ENCODE measurements at places on chromosomes 16 and 17.

DNA sequence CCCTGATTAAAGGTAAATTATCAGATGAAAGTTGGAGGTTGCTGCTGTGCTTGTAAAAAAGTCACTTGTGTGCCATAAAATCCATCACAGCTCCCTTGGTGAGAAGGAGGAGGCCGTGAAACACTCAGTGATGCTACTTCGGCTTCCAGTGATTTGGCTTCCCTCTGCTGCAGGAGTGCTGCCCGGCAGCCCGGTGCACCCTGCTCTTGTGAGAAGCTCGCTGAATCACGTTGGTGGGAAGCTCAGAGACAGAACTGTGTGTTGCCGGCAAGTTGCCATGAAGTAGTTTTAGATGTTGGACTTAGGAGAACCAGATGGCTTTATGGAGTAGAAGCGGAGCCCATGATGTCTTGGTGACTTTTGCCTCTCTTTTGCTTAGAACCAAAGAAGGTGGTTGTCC lies 33.3 kb downstream of the MSI2 start:
- no peak for DNase-seq

GRCh38 chr16:79528338-79528737 lies 72.2 kb downstream of the MAF start:
- DNase-seq, result no peak

- no peak for DNase-seq
These were observed 7.9 kb upstream of the BAHCC1 start for GRCh38 chr17:81387100-81388090.

GRCh38 chr16:67392301-67393059 lies 818 bp downstream of the TPPP3 start:
- no peak for DNase-seq

DNA sequence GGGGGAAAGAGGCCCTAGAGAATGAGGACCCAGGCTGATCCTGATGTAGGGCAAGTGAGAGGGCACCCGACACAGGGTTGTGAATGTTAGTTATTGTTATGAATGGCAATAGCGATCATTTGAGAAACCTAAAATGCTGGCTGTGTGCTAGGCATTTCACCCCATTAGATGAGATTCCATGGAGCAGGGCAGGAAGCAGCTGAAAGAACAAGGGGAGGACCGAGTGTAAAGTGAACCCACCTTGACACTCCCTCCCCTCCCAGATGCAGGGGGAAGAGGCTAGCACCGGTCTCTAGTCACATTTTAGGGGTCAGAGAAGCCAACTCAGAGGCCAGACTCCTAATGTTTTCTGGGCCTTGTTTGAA lies 553 bp upstream of the CORO6 start:
- DNase-seq, result no peak

GRCh38 chr16:87780385-87780989 lies 14.7 kb upstream of the KLHDC4 start:
- DNase-seq, result no peak

- DNase-seq, result no peak
These were observed 3.5 kb downstream of the ZFP1 start for GRCh38 chr16:75151798-75152197.

DNA sequence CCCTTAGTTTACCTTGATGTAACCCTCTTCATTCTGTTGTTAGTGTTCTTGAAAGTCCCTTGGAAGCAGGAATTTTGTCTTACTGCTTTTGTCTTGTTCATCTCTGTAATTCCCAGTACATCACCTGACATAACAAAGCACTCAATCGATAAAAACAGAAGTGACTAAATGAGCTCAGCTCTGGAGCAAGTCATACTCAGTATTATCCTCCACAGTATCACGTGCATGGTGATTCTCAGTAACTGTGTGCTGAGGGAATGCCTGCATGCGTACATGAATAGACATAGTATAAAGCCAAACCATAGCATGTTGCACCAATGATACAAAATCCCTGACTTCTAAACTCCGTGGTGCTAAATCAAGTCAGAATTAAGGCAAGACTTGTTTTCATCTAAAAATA lies 7.2 kb downstream of the KRT38 start:
- no peak for DNase-seq

- no peak for DNase-seq
These were observed 7.2 kb upstream of the KRT36 start for GRCh38 chr17:41496803-41497484.

DNA sequence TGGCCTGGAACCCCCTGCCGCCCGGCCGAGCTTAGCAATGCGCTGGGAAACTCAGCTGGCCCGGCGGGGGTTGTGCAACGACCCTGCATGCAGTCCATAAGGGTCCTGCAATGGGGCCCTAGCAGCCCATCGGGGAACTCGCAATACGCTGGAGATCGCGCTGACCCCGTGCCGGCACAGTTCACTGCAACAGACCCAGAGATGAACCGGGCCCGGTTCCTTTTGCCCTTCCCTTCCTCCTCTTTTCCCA lies 375 bp downstream of the SLC25A11 start:
- no peak for DNase-seq

DNA sequence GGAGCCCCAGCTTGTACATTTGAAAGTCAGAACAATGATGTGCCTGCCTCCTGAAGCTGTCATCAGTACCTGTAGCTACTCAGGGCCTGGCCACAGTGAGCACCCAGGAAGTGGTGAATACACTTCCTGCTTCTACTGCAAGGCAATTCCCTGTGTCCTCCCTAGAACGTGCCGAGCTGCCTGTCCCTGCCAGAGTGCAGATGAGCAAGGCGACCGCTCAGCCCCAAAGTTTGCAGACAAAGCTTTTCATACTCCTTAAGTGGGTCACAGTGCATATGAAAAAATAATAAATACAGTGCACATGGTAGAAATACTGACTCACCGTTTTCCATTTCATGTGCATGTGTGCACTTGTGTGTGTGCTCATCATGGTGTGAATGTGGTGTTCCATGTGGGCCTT lies 77.3 kb downstream of the MPRIP start:
- DNase-seq, result no peak

- DNase-seq, result no peak
These were observed 43.4 kb downstream of the TAOK1 start for GRCh38 chr17:29433541-29433940.

GRCh38 chr16:79381603-79382042 lies 218.9 kb downstream of the MAF start:
- no peak for DNase-seq

DNA sequence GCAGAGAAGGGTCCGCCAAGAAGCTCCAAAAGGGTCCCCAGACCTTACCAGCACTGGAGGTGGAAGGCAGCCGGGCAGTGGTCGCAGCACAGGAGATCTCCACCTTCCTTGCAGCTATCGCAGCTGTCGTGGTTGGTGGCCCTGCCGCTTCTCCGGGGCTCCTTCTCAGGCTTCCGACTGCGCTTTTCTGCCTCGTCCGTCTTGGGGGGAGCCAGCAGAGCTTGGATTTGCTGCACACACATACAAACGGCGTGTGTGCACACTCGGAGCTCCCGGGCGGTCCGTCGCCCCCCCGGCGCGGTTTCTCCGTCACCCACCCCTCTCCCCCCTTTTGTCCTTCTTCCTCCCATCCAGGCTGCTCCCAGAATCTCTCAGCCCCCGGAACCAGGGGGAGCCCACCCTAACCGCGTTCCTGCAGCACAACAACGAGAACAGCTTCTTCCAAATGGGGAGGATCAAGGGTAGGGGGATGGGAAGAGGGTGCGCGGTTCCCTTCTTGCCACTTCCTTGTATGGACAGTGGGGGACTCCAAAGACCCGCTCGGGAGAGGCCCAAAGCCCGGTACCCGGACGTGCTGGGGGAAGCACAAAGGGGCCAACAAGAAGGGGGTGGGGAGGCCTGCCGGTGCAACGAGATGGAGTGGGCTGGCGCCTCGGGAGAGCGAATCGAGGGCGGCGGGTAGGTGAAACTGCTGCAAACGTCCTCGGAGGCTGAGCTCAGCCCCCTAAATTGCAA lies 1.1 kb downstream of the PHF12 start:
- no peak for DNase-seq

DNA sequence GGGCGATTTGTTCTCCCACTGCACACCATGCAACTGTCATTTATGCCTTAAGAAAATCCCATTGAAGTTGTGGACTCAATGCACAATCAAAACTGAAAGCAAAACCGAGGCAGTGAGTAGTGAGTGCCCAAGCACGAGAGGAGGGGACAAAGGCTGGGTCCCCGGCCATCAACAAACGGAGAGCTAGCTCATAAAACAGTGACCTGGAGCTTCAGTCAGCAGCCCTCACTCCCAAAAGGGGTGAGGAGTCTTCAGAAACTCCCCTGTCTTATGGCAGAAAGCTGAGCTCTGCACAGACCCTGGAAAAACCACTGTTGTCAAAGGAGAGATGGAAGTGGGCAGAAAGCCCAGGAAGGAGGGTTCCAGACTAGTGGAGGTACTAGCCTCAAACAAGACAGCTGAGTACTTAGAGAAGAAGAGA lies 96.9 kb downstream of the ADCY9 start:
- DNase-seq, result no peak

GRCh38 chr16:372302-372983 lies 2.1 kb upstream of the MRPL28 start:
- no peak for DNase-seq

- peak; percentile 60 for DNase-seq
These were observed 43.4 kb upstream of the ICAM2 start for GRCh38 chr17:64063766-64064224.

- DNase-seq, result no peak
These were observed 59.4 kb downstream of the NT5M start for GRCh38 chr17:17362540-17362930.

DNA sequence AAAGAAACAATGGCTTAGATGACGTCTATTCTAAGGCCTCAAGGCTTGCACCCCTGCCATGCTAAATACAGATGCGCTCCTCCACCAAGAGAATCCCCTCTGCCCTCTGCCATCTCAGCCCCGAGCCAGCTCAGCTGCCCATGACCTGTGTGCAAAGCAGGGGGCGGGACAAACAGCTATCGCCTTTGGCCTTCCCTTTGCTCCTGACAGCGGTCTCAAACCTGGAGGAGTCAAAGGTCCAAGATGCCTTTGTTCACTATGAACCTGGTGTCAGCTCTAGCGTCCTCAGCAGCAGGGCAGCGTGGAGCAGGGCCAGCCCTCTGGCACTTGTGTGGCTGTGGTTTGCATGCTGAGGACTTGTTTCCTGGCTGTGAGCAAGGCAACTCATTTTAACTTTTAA lies 12.3 kb downstream of the SLX4 start:
- no peak for DNase-seq

GRCh38 chr16:31213342-31213741 lies 577 bp upstream of the TRIM72 start:
- no peak for DNase-seq

GRCh38 chr16:88063211-88063773 lies 112.1 kb downstream of the BANP start:
- no peak for DNase-seq

GRCh38 chr17:75130632-75131277 lies 787 bp downstream of the NT5C start:
- DNase-seq, result no peak

DNA sequence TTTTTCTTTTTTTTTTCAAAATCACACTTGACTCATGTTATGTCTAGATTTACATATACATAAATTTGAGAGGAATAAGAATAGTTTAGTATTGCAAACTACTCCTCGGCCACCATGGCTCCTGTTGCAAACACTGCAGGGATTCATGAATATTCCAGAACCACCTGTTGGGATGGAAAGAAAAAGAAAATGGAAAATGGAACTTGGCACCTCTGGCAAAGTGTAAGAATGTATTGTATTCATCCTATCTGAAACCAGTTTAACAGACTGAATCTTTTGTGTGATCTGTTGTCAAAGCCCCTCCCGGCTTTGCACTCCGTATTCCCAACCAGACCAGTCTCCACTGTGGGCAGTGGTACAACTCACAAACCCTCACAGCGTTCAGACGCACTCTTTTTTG lies 124.4 kb downstream of the SPECC1 start:
- no peak for DNase-seq

- no peak for DNase-seq
These were observed 645.3 kb downstream of the MAF start for GRCh38 chr16:78955206-78955605.

GRCh38 chr17:82984751-82985427 lies 94.5 kb upstream of the METRNL start:
- no peak for DNase-seq

GRCh38 chr17:27609611-27610303 lies 21.2 kb upstream of the LGALS9 start:
- DNase-seq, result no peak

- no peak for DNase-seq
These were observed 1603.8 kb downstream of the CDH8 start for GRCh38 chr16:60432472-60432871.

- no peak for DNase-seq
These were observed 854 bp upstream of the SSTR5 start for GRCh38 chr16:1071561-1072225.

DNA sequence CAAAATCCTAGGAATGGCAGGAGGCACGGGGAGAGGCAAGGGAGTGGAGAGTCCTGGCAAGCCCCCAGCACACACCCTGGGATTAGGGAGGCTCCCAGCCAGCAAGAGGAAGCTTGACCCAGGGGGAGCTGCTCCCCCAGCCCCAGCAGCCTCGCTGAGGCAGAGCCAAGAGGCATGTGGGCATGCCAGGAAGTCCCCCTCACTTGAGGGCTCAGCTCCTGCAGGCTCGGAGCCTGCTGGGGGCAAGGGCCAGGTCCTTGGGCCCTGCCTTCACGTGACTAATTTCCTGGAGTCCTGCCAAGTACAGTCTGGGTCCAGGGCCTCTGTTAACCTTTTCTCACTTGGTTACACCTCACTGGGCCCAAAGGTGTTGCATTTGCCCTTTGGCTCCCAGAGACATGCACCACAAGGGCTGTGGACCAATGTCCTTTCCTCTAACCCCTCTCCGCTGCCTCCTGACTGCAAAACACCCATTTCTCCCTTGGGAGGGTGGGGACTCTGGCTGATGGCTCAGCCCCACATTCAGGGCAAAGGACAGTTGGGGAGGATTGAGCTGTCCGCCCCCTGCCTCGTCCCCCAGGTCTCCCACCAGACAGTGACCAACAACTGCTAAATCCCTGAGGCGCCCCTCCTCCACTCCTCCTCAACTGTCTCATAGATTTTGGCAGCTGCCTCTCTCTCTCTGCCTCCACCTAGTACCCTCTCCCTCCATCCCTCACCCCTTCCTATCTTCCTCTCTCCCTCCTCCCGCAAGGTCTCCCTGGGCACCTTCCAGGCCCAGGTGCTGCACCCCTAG lies 4.4 kb upstream of the SLC47A2 start:
- DNase-seq, result no peak

- DNase-seq, result no peak
These were observed 836 bp upstream of the MMP15 start for GRCh38 chr16:58024486-58025350.

DNA sequence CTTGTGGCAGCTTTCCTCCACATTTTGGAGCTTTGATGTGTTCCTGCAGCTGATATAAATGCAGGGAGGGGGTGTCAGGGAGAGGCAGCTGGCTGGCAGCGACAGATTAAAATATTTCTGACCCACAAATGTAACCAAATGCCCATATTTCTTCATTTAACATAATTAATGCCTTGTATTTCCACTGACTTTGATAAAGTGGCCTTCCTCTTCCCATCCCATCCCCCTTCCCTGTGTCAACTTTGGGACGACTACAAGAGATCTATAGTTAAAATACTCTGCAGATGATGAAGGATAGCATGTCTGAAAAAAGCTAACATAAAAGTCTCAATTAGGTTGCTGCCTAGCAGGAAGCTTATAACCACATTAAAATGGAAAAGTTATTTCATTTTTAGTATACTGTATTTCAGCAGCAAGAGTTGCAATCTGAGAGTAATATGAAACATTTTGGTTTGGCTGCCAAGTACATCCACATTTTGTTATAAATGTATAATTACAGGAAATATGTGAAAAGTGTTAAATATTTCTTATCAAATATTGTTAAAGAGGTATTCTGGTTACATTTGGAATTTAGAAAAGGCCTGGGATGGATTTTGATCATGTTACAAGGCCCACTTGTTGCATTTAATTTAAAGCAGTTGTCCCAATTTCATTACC lies 238.7 kb upstream of the TBX2 start:
- no peak for DNase-seq

GRCh38 chr17:48127371-48128051 lies 19.9 kb downstream of the SNX11 start:
- DNase-seq, result no peak
